Stimulated activated CD4-positive, alpha-beta T cell treated with anti-CD3 and anti-CD28 coated beads, Interleukin-1b, Interleukin-23, amount 100 ng/mL, for 4 hours (primary cell): ENCODE measurements at places on chromosomes 5 and 9.

- no peak for DNase-seq
Measured at GRCh38 chr9:125332527-125332926, 70.9 kb downstream of the GAPVD1 start.

GRCh38 chr9:79883073-79883645 is 311.4 kb downstream of the TLE4 start:
- peak; percentile 4 for DNase-seq

GRCh38 chr5:394671-395155 is 48.3 kb upstream of the EXOC3 start:
- DNase-seq, result no peak

GRCh38 chr5:179154991-179155955 is 95.1 kb downstream of the ZNF354C start:
- no peak for DNase-seq

DNA sequence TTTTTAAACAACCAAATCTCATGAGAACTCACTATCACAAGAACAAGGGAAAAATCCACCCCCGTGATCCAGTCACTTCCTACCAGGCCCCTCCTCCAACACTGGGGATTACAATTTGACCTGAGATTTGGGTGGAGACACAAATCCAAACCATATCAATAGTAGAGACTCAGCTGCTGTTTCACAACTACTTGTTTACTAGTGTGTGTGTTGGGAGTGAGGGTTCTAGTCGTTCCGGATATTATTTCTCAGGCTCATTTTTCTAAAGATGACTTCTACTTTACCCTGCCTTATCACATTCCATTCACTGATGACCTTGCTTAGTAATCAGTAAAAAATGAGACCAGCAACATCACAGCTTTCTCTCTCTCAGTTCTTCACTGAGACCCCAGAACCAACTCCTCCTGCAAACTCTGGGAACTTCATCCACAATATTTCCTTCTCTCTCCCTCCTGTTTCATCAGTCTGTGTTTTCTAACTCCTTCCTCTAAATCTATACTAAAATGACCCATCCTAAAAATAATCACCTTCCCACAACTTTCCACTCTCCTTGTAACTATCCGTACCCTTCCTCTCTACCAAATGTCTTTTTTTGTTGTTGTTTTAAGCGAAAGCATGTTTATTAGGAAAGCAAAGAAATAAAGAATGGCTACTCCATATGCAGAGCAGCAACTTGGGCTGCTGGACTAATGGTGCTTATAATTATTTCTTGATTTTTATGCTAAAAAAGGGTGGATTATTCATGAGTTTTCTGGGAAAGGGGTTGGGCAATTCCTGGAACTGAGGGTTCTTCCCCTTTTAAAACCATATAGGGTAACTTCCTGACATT is 121.5 kb upstream of the SPRY4 start:
- DNase-seq, result no peak

DNA sequence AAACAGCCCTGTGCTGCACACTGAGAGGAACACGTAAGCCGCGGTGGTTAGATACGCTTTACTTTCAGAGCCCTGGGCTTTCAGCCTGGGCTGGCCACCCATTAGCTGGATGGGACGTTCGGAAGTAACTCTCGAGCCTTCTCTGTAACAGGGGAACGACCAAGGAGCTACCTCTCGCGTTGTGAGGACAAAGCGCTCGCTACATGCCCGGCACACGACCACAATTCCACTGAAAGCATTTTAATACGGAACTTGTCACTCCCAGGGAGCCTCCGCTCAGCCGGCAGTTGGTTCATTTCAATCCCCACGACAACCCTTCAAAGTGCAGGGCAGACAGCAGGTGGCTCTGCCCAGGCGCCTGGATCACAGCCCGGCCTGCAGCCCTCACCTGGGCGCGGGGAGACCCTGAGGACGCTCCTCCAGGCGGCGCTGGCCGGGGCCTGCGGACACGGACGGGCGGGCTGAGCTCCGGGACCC is 368 bp downstream of the SURF1 start:
- no peak for DNase-seq

DNA sequence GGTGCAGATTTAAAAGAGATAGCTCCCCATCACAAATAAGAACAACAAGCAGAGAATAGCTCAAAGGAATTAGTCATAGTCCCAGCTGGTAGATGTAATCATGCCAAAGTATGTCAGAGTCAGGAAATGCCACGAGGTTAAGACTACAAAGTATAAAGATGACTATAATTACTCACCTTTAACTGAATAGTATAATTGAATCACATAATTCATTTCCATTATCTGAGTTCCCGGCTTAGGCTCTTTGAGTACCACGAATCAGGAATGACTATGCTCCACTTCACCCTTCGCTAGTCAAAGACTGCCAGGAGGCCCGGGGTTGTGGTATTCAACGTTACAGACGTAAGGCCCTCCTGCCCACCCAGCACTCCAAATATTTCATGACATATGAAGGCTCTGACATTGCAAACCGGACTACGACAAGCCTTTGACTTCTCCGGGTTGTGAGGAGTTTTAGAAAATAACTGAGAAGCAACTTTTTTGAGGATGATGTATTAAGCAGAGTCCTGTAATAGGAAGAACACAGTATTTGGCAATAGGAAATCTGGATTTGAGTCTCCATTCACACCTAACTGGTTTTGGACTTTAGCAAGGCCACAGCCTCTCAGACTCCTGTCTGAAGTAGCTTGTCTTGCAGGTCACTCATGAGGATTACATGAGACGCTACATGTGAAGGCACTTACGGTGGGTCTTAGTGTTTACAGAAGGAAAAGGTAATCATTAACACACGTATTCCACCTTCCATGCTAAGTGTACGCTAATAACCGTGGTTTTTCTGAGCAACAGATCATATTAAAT is 64.6 kb downstream of the ENC1 start:
- DNase-seq, result no peak

DNA sequence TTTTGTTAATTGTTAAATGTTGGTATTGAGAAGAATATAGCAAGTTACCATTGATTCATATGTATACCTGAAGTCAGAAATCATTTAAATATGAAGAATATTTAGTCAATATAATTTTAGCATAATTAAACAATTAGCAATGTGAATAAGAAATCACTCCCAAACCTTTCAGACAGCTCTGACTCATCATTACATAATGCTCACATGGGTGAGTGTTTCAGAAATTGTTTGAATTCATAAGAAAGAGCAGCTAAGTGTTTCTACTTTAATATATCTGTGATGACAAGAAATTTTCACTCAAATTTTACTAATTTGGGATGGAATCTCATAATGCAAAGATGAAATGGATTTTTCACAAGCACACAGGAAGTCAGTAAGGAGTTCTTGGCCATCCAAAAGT is 42.0 kb upstream of the CDC42SE2 start:
- DNase-seq, result no peak

GRCh38 chr5:122183098-122183787 is 53.9 kb downstream of the ZNF474 start:
- DNase-seq, result no peak

DNA sequence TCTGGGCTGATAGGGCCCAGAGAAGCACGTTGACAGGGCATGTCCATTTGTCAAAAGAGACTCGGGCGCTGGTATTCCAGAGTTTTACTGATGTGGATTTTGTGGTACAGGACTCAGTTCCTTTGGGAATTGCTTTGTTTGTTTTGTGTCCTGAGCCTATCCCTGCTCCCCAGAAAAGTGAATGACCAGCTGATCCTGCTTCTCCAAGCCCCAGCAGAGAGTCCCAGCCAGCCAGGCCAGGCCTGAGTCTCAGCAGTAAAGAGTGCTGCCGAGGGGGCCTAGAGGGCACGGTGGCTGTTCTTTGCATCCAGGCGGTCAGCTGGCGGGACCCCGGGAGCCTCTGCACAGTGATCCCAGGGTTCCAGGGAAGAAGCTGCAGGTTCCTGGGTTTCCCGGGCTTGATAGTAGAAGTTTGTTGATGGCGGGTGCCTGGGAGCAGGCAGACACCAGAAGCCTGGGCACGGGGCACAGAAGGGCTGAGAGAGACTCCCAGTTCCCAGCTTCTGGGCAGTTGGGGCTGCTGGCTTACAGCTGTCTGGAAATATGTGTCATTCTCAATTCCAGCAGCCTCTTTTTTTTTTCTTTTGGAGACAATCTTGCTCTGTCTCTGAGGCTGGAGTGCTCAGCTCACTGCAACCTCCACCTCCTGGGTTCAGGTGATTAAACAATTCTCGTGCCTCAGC is 8.7 kb downstream of the PRDM12 start:
- DNase-seq, result no peak

GRCh38 chr5:35477911-35478310 is 139.8 kb upstream of the SPEF2 start:
- no peak for DNase-seq

DNA sequence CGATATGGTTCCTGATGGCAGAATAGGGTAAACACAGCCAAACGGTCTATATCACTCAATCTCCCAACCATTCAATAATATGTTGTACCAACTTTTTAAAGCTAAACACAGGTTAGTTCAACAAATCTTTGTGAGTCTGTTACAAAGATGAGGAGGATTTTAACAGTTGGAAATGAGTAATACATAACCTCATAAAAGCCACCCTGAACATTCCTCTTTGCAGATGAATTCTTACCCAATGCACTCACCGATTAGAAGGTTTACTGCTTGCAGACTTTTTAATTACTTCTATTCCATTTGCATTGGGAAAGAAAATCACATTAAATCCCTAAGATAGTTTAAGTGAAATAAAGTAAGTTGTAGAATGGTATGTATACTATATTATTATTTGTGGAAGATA is 23.3 kb upstream of the TRMT10B start:
- DNase-seq, result no peak

DNA sequence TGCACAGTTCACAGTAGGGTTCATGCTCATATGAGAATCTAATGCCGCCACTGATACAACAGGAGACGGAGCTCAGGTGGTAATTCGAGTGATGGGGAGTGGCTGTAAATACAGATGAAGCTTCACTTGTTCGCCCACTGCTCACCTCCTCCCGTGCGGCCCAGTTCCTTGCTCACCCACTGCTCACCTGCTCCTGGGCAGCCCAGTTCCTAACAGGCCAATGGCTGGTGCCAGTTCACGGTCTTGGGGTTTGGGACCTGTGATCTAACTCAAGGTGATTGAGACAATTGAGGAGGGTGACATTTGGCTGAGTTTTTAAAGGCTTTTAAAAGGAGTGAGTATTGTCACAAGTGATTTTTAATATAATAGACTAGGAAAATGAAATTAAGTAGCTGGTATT is 45.4 kb downstream of the RAD23B start:
- DNase-seq, result no peak

DNA sequence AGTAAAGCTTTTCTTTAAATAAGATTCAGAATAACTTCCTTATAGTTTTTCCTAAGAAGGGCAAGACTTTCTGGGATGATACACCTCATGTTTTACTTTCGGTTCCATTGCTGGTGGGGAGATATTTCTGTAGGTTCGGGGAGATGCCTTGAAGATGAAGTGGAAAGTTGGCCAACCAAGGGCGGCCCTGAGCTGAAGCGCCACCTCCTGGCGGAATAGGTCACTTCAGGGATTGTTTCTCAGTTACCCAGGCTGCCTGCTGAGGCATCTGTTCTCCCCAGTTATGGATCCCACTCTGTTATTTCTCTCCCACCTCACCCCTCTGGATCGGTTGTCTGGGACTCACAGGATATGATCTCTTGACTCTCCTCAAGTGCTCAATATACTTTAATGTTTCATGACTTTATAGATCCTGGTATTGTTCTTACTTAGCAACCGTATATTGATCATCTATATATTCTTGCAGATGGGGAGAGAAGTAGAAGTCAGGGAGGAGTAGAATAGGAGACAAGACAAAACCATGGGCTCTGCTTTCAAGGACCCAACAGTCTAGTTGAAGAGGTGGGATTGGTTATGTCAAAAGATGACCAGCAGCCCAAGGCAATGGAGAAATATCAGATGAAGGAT is 23.4 kb downstream of the MEGF10 start:
- peak; percentile 50 for DNase-seq

DNA sequence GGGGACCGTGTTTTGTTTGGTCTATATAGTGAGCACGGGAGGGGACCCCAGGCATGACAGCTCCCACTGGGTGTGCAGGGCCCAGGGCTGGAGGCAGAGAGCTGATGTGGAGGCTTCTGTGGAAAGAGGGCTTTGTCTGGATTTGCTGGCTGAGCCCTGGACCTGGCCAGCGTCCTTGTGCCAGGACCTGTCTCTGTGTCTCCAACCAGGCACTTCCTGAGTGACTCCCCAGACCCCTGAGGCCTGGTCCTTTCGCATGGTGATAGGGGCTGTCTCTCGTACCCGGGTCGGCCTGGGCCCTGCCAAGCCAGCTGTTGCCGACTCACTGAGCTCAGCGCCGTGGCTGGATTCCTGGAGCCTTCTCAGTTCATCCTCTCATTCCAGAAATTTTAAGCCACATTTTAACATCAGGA is 77.6 kb downstream of the ADAMTS2 start:
- DNase-seq, result no peak

DNA sequence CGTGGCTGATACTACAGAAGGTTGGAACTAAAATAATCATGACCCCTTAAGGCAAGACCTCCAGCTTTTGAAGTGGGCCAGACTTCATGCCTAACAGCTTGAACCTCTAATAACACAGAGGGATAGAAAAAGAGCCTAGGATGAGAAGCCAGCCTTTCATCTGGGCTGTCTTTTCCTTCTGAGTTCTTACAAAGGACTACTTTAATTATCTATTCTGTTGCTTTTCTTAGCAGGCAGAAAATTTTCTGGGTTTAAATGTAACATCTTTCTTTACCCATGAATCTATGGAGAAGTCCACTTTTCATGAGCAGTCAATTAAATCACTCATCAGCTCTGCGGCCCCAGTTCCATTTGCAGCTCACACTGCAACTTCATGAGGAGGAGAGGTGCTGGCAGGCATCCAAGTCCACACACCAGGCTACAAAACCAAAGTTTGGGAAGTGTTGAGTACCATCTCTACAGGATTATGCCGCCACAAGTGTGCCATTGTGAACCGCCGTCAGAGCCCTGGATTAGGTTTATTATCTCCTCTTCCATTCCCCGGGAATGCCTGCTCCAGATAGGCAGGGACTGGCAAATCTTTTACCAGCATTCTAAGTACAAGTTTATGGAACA is 192.0 kb downstream of the TLE4 start:
- DNase-seq, result no peak

- no peak for DNase-seq
Measured at GRCh38 chr9:3367185-3367584, 158.6 kb downstream of the RFX3 start.

- no peak for DNase-seq
Measured at GRCh38 chr5:128631771-128632170, 93.7 kb upstream of the FBN2 start.

GRCh38 chr5:111511831-111512374 is 432 bp downstream of the STARD4 start:
- no peak for DNase-seq

GRCh38 chr5:36607114-36607571 is 737 bp downstream of the SLC1A3 start:
- no peak for DNase-seq

DNA sequence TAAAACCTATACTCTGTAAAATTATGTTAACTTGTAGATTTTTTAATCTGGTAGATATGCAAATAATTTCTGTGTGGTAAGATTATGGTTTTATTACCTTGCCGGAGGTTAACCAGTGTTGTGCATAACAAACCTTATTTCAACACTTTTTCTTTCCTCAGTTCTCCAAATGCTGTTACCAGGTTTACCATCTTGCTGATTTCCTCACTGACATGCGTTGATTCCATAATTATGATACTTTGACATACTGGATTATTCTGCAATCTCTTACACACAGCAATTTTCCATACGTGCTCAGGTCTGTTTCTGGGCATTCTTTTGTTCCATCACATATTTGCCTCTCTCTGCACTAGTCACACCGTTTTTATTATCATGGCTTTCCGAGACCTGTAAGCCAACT is 77.6 kb downstream of the TTC39B start:
- no peak for DNase-seq

- DNase-seq, result no peak
Measured at GRCh38 chr9:113808391-113809358, 67.4 kb upstream of the ZNF618 start.
